ENCODE measurements at places on chromosomes 1 and 21. TPM values are rescaled to one million over a fixed set of nuclear protein-coding genes. Genes with fewer than 3 reads are reported as not detected.

RASSF5 gene
- total RNA-seq, result 0.39 TPM

CHRM3 gene
- total RNA-seq, result not detected

MAEL gene
- total RNA-seq, result not detected

ZNF593OS gene
- not detected for total RNA-seq

CELA3B gene
- not detected for total RNA-seq

SLX9 gene
- total RNA-seq, result 34.4 TPM

SIK1 gene
- 0.67 TPM for total RNA-seq

NGF gene
- not detected for total RNA-seq

TFF1 gene
- total RNA-seq, result not detected

OR2T2 gene
- not detected for total RNA-seq

BTG2 gene
- 20.5 TPM for total RNA-seq

DCST1 gene
- not detected for total RNA-seq

AMY1C gene
- not detected for total RNA-seq

SLC45A1 gene
- total RNA-seq, result 0.80 TPM

CRNN gene
- total RNA-seq, result not detected

SLC44A3 gene
- 0.15 TPM for total RNA-seq

ACOT11 gene
- total RNA-seq, result 3.3 TPM

CRTC2 gene
- 11.6 TPM for total RNA-seq

CCDC27 gene
- not detected for total RNA-seq

LCE1F gene
- total RNA-seq, result not detected

TMEM51 gene
- 11.9 TPM for total RNA-seq

TMEM200B gene
- total RNA-seq, result 1.8 TPM

CDCP2 gene
- not detected for total RNA-seq

CFAP74 gene
- not detected for total RNA-seq

SUCO gene
- 16.0 TPM for total RNA-seq

YIPF1 gene
- total RNA-seq, result 16.5 TPM

OR6N1 gene
- total RNA-seq, result not detected

NOS1AP gene
- 1.1 TPM for total RNA-seq

FMO3 gene
- not detected for total RNA-seq

S100A2 gene
- 2.0 TPM for total RNA-seq

KRTAP6-1 gene
- total RNA-seq, result not detected

RSPO1 gene
- total RNA-seq, result not detected
